ENCODE measurements at places on chromosomes 7 and 10.

- DNase-seq = no peak
These were observed 150.7 kb downstream of the MGMT start for GRCh38 chr10:129617768-129618167.

- no peak for DNase-seq
These were observed at the start of gene CPA5 for GRCh38 chr7:130344271-130344866. Gene CPA5, plus strand, starts transcription at chr7:130344816. Its CDS starts 1,670 bp downstream, at chr7:130346486.

- no peak for DNase-seq
These were observed 51.4 kb upstream of the ZNF716 start for GRCh38 chr7:57398548-57398947.

DNA sequence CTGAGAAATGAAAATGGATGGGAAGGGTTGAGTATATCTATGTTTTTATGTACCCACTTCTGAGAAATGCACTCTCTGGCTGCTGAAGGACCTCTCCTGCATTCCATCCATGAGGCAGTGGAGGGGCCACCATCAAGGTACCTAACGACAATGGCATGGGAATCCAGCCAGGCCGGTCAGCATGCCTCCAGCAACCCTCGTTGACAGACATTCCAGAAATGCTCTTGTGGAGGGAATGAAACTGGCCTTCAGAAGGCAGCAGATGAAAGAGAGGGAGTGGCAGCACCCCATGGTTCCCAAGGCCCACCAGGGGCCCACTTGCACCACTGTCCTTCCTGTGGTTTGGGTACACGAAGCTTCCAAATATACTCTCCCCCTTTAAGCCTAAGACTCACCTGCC, 269.0 kb downstream of the ARHGAP12 start:
- DNase-seq = no peak

DNA sequence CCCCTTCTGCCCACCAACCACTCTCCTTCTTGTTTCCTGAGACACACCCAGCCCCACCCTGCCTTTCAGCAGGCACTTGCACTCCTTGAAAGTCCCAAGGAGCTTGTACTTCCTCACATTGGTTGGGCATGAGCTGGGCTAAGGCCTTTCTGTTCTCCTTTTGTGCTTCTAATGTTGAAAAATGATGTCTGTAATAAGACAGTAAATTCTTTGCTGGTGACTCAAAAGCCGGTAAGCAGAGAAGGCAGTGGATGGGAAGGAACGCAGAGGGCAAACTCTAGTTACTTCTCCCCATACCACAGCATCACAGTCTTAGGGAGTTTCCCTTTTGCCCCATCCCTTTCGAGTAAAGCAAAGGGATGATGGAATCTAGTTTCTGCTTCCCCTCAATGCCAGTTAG, 185.6 kb downstream of the PLXNA4 start:
- no peak for DNase-seq

DNA sequence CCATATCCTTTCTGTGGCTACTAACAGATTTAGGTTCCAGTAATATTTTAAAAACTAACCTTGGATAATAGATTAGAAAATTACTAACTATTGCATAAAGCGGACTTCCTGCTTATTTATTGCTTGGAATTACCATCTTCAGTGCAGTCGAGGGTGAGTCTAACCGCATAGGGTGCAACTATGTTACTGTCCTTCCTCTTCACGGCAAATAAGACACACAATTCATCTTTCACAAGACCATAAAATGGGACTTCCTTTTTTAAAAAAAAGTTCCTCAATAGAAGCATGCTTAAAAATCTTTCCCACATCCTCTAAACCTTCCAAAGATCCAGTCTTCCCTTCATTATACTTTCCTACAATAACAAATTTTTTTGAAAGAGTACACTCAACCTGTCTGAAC, 2.1 kb downstream of the SLC25A40 start:
- no peak for DNase-seq
